ENCODE measurements at places on chromosomes 3 and 15.

DNA sequence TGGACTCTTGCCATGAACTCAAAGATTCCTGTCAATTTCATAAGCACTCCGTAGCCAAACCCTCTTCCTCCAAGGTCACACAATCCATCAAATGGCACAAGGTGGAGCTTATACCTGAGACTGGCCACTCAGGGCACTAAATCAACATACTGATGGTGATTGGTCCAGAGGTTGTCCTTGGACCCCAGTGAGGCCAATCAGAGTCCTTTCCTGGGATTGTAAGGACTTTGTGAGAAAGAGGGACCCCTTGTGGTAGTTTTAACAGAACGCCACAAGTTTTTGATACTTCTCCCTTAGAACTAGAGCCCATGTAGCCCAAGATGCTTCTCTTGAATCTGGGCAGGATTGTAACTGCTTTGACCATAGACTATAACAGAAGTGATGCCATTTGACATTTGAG lies 44.4 kb upstream of the LARS2 start:
- no peak for DNase-seq

DNA sequence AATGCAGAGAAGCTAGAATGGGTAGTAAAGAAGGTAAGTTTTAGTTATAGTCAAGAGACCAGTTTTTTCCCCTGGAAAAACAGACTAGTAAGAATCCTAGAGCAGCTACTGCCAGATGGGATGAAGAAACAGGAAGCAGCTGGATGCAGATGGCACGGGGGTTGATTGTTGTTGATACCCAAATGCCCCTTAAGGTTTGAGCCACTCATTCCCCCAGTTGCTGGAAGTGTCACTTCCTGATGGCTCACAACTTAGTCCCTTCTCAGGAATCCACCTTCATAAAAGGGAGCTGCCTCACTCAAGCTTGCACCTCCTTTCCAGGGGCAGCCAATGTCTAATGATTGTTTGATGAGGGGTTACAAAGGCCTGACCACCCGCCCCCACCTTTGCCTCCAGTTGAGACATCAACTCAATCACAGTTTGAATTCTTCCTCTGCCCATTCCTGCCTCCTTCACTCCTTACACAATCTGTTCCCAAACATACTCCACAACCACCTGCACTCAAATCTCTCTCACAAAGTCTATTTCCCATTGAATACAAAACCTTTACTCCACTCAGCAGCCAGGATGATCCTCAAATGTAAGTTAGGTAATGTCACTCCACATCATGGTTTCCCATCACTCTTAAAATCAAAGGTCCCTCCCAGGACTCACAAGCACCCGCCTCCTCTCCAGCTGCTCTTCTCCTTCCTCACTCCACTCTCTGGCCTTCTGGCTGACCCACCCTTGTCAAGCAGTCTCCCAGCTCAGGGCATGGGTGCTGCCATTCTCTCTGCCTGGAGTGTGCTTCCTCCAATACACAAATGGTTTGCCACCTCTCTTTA lies 450.1 kb upstream of the THBS1 start:
- DNase-seq = no peak

GRCh38 chr3:195150181-195151118 lies 120.5 kb downstream of the XXYLT1 start:
- peak; percentile 6 for DNase-seq

DNA sequence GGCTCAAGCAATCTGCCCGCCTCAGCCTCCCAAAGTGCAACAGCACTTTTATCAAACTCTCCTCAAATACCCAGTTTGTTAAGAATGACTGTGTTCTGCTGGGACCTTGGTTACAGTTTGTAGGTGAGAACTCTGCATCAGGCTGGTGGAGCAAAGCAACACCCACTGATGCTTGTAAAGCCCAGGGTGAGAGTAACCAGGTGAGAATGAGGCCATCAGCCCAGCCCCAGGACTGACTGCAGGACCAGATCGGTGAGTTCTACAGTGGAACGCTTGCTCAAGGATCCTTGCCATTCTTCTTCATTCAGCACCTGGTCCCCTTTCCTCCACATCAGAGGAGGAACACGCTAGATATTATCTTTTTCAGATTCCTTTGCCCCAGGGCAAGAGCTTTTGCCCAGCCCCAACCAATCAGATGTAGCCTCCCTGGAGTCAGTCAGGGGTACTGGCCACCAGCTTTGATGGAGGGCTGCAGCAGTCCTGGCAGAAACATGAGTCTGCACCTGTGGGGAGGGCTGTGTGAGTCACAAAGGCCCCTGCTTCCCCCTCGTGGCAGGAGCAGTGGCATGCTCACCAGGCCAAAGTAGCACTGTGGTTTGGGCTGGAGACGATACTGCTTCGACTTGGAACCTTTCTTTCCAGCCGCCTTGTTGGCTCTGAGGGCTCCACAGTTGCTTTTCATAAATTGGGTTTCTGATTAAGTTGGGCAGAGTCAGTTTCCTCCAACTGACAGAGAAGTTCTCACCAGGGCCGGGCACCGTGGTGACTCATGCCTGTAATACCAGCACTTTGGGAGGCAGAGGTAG lies 3.5 kb upstream of the SHISA5 start:
- peak; percentile 47 for DNase-seq

DNA sequence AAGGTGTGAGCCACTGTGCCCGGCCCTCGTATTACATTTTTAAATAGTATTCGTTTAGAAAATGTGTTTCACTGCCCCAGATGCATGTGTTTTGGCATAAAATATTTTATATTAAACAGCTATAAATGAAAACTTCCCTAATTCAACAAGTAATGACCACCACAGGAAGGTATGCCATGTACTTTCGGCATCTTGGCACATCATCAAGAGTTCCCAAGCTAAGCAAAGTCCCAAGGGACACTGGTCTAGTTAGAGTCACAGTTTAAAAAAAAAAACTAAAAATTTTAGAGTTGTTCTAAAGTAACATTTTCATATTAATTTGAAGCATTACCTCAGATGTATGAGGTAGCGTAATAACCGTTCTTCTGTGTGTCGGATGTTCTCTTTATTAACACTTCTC lies 15.6 kb upstream of the ARPP19 start:
- DNase-seq = no peak

- DNase-seq = no peak
Observed at GRCh38 chr3:19543212-19543841, 390.7 kb downstream of the EFHB start.

- DNase-seq = no peak
Observed at GRCh38 chr3:9754678-9755077, 4.9 kb downstream of the OGG1 start.

DNA sequence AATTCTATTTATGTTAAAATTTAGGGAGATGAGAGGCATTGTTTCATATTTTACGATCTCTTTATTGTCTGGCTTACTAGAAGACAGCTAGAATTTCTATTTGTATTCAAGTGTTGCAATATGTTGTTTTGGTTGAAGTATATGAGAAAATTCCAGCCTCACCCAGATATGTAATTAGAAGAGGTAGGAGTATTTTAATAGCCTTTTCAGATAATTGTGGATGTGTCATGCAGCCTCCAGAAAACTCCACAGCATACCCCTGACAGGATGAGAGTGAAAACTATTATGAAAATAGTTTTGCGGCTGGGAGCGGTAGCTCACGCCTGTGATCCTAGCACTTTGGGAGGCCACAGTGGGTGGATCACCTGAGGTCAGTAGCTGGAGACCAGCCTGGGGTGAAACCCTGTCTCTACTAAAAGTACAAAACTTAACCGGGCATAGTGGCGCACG lies 21.5 kb upstream of the USP3 start:
- no peak for DNase-seq

- DNase-seq = no peak
Observed at GRCh38 chr3:126131881-126132750, 48.2 kb upstream of the SLC41A3 start.

All from activated CD4-positive, alpha-beta T cell treated with anti-CD3 and anti-CD28 coated beads for 24 hours (primary cell).